ENCODE measurements at places on chromosomes 4 and X.
A peak's percentile ranks its signal among the peaks of the same experiment; 100 is the strongest.

DNA sequence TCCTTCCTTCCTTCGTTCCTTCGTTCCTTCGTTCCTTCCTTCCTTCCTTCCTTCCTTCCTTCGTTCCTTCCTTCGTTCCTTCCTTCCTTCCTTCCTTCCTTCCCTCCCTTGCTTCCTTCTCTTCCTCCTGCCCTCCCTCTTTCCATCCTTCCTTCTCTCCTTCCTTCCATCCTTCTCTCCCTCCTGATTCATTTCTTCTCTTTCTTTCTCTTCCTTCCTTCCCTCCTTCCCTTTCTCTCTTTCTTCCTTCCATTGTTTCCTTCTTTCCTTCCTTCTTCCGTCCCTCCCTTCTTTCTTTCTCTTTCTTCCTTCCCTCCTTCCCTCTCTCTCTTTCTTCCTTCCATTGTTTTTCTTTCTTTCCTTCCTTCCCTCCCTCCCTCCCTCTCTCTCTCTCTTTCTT lies 14.5 kb downstream of the CSF2RA start:
- no peak for DNase-seq

- DNase-seq, result no peak
Observed at GRCh38 chr4:41389356-41389755, 132.6 kb downstream of the UCHL1 start.

GRCh38 chr4:174550541-174550940 lies 28.3 kb upstream of the HPGD start:
- no peak for DNase-seq

- DNase-seq, result no peak
Observed at GRCh38 chr4:80187677-80188076, 9.6 kb upstream of the PRDM8 start.

DNA sequence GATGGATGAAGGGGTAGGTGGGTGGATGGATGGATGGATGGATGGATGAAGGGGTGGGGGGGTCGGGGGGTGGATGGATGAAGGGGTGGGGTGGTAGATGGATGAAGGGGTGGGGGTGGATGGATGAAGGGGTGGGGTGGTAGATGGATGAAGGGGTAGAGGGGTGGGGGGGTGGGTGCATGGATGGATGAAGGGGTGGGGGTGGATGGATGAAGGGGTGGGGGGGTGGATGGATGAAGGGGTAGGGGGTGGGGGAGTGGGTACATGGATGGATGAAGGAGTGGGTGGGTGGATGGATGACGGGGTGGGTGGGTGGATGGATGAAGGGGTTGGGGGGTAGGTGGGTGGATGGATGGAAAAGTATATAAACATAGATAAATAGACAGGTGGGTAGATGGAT lies 74.2 kb downstream of the PRKX start:
- no peak for DNase-seq

GRCh38 chr4:94507708-94508107 lies 56.0 kb downstream of the PDLIM5 start:
- DNase-seq, result peak; percentile 96

Measured in choroid plexus epithelial cell (primary cell).